HT1080 (cell line): ENCODE measurements at places on chromosomes 13 and 19. TPM values are rescaled to one million over a fixed set of nuclear protein-coding genes. Genes with fewer than 3 reads are reported as not detected.

GRCh38 chr19:30326393-30326710, 45.8 kb upstream of the ZNF536 start:
- no peak for DNase-seq

DNA sequence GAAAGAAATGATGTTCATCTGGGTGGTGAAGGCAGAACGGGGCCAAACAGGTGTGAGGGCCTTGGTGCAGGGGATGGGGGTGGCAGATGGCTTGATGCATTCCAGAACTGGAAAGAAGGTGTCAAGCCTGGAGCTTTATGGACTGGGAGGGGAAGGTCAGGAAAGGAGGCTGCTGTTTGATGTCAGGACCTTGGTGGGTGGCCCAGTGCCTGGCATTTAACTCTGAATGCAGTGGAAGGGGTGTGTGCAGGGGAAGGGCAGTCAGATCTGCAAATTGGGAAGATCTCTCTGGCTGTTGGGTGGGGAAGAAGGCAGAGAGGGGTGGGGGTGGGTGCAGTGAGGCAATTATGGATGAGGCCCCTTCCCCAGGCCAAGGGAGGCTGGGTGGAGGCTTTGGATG, 11.7 kb downstream of the KCTD15 start:
- DNase-seq, result no peak

ICAM4 gene
- total RNA-seq, result not detected in 2 replicates

KRTDAP gene
- not detected in 2 replicates for total RNA-seq

CEACAM6 gene
- not detected in 2 replicates for total RNA-seq
